ENCODE measurements at places on chromosomes 12 and 14.

GRCh38 chr12:122869207-122869973 lies 26.5 kb downstream of the VPS37B start:
- no peak for DNase-seq

DNA sequence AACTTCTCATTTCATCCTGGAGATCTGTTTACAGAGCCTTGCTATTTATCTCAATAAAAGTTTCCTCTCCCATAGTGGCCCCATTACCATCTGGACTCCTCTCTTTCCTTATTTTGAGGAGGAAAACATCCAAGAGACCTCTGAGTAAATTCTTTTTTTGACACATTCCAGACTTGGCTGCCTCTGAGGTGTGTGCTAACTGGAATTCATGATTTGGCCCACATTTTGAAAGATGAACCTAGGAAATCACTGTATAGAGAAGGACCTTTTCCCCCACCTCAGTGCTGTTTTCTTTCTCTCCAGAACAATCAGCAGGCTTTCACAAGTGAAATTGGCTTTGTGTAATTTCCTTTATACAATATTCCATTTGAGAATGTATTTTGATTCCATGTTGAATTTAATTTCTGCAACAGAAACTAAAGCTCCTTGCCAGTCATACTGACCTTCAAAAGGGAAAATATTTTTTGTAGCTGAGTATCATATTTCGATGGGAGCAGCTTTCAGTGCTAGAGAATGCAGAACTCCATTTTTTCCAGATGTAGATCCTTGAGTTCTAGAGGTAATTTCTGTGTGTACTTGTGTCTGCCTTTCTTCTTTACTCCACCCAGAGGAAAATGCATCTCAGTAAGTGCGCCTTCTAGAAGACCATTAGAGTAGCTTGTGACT lies 244.9 kb upstream of the RGS6 start:
- DNase-seq, result no peak

DNA sequence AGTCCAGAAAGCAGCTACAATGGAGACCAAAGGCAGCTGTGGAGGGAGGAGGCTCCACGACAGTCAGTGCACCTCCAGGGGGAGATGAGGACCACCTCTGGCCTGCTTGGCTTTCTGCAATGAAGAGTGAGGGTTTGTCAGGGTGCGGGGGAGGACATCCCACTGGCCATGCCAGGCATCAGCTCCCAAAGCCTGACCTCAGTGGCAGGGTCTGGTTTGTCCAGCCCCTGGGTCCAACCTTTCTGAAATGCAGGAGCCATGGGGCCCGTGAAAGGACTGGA lies 35.2 kb downstream of the SLC6A12 start:
- no peak for DNase-seq

GRCh38 chr14:54194501-54194900 lies 202.3 kb upstream of the CDKN3 start:
- no peak for DNase-seq

GRCh38 chr12:85266356-85266755 lies 13.7 kb upstream of the ALX1 start:
- no peak for DNase-seq

- no peak for DNase-seq
These were observed 46.8 kb downstream of the ACACB start for GRCh38 chr12:109163167-109163566.

GRCh38 chr14:101114726-101115515 lies 211.4 kb upstream of the RTL1 start:
- no peak for DNase-seq

DNA sequence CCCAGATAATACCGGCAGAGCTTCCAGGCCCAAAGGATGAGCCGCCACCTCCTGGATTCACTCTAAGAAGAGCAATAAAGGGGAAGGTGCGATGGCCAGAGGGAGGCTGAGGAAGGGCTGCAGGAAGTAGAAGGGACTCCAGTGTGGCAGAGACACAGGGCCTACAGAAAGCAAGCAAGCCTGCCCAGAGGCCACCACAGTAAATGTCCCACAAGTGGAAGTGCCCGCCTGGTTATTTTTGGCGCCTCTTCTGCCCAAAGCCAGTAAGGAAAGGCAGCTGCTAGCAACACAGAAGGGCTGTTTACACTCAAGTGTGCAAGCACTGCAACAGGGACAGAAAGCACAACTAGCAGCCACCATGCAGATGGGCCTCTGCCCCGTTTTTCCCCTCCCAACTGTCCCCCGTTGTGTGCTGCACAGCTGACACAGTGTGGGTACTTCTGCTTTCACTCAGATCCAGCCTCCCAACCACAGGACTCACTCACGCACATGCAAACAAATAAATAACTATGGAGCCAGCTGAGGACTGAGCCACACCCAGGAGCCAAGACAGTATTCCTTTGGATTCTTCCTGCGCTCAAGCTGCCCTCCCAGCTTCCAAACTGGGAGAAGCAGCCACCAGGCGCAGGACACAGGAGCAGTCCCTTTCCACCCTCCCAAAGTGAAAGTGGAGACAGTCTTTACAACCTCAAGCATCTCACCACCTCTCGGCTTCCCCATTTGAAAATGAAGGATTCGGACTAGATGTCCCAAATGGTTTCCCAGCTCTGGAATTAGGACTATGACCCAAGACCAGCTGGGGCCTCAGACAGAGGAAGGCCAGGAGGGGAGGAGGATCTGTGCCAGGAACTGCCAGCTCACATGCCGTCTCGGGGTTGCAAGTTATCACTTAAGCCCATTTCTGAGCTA lies 40.0 kb upstream of the PNMA1 start:
- peak; percentile 40 for DNase-seq

GRCh38 chr12:12699345-12699744 lies 3.4 kb upstream of the GPR19 start:
- DNase-seq, result no peak

- no peak for DNase-seq
These were observed 671.2 kb downstream of the LRFN5 start for GRCh38 chr14:42277840-42278239.

DNA sequence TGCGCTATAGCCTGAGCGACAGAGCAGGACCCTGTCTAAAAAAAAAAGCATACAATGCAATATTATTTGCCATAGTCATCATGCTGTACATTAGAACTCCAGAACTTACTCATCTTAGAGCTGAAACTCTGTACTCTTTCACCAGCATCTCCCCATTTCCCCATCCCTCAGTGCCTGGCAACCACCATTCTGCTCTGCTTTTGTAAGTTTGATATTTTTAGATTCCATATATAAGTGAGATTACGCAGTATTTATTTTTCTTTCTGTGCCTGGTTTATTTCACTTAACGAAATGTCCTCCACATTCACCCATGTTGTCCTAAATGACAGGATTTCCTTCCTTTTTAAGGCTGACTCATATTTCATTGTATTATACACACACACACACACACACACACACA lies 121.8 kb downstream of the BBS10 start:
- DNase-seq, result no peak

GRCh38 chr12:67709367-67709954 lies 60.9 kb downstream of the DYRK2 start:
- no peak for DNase-seq

DNA sequence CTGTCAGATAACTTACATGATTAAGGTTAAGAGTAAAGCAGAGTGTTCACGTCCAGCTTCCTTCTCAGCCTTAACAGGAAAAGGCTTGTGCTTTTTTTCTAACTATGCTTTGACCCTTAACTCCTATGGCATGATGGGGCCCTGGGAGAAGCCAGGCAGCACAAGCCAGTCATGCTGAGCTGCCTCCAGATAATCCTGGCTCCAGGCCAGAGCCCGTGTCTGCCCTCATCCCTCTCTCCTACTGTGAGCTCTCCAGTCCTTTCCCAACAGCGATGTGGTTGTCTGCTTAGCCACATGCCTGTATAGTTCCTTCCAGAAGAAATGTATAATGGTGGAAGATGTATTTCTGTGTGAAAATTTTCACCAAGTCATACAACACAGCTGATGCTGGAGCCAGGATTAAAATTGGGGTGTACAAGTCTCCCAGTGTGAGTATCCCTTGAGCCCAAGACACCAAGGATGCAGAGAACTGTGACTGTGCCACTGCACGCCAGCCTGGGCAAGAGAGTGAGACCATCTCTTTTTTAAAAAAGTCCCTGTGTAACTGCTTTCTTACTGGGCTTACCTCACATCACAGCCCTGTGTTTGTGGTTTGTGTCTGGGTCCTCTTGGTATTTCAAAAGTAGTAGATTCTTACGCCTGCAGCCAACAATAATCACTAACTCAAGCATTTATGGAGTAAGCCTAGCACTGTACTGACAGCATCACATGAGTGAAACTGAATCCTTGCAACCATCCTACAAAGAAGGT lies 7.9 kb upstream of the ITFG2 start:
- no peak for DNase-seq

DNA sequence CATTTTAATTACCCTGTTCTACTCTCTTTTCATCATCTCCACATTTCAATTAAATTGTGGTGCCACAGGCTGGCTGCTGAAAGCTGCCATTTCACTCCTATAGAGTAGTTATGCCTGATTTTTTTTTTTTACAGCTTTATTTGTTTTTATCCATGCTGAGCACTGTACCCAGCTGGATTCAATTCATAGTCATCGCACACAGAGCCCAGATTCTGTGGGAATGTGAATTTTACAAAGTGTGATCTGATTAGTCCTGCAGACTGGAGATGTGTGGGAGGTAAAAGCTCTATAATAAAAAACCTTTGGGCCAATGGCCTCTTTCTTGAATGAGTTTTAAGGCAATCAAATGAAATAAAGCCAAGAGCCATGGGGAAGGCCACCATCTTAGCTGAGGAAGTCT lies 190.2 kb downstream of the ANO4 start:
- no peak for DNase-seq

- DNase-seq, result no peak
These were observed 833.0 kb downstream of the SLC6A15 start for GRCh38 chr12:84079626-84080025.

- DNase-seq, result no peak
These were observed 312.4 kb downstream of the TMEM121 start for GRCh38 chr14:105838591-105839424.

DNA sequence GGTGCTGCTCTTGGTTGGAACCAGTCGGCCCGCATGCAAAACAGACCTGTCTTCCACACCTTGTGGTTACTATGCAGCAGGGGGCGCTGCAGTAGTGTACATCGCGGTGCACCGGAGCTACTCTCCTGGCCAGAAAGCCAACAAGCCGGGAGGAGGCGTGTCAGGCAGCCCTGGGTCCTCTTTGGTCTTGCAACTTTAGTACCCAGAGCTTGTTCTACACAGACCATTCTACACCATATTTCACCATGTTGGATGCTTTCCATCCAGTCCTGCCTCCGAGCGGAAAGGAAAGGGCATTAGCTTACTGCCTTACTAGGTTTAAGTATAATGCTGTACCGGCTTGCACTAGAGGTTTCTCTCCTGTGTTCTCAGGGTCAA lies 927 bp upstream of the TMTC2 start:
- DNase-seq, result peak; percentile 83

DNA sequence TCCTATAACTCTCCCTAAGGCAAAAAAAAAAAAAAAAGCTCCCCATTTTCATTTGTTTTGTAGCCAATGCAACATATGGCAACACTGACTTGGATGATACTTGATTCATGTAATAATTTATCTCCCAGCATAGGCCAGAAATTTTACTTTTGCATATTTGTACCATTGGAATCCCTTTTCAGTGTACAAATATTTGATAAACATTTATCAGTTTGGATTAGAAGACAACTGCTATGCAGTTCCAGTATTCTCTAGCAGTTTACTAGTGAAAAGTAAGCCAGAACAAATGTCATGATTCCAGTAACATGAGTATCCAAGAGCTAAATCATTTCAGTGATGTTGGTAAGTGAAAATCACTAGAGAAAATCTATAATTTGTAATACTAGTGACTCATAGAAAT lies 392.3 kb downstream of the CCER1 start:
- DNase-seq, result no peak

- no peak for DNase-seq
These were observed 48.9 kb upstream of the BTG1 start for GRCh38 chr12:92194561-92194960.
